ENCODE measurements at places on chromosomes 6 and 20. TPM values are rescaled to one million over a fixed set of nuclear protein-coding genes. Genes with fewer than 3 reads are reported as not detected.

DNA sequence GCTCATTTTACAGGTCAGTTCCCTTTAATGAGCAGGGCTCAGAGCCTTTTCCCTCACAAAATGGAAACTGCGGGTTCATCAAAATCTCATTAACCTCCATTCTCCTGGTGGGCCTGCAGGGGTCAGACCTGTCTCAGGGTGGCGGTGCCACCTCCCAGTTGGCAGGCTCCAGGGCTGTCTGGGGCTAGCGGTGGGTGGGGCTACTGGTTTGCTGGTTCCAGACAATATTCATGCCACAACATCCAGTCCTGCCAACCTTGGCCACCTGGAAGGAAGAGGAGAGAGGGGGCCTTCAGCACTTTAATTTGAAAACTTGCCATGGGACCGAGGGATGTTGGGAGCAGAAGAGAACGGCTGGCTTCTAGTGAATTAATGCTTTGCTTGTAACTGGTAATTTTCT is 41.9 kb upstream of the CTNNBL1 start:
- DNase-seq = no peak

DNA sequence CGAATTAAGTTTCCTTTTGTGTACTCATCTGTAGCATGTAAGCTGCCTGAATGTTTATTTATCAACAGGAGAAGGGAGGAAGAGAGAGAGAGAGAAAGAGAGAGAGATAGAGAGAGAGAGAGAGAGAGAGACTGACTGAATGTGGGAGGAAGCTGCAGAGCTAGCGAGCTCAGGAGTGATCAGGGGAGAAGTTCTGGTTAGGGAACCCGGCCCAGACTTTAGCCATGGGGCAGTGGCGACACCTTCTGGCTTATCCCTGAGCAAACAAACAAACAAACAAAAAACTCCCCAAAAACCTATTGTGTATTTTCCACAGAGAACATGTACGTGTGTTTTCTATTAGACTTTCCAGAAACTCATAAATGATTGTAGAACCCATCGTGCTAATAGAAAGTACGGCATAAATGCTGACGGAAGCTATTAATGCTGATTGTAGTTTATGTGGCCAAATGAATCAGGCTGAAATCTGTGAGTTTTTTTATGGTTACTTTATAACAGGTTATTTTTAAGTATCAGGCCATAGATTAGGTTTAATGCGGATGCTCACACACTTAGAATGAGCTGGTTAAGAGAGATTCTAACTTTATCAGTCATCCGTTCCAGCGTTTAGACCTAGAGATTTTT is 92.8 kb downstream of the CLIC5 start:
- DNase-seq = peak; percentile 33

DNA sequence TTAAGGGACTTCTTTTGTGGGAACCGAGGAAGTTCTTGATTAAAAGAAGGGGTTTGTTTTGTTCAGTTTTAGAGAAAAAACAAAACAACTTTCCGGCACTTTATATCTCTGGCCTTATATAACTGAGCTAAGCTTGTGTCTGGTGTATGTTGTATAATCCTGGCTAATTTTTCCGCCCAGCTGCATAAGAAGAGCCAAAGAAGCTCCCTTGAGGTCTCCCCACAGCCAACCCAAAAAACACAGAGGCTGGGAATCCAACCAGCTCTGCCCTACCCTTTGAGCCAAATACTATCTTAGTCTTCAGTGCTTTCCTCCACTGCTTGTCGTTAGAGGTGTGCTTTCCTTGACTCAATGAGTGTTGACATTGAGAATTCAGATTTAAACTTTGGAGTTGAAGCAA is 45.5 kb upstream of the RNF146 start:
- DNase-seq = no peak

DNA sequence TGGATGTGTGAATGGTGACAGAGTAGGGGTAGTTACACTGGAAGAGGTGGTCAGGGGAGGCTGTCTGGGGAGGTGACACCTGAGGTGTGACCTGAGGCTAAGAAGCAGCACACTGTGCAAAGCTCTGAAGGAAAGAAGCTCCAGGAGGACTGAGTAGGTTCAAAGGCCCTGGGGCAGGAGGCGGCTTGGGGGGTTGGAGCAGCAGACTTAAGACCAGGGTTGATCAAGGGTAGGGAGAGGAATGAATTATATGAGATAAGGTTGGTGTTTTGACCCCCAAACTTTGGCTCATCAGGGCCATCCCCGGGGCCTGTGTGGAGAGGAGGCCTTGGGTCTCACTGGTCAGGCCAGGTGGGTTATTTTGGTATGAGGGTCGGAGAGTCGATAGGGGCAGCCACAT is 166.1 kb downstream of the GRM4 start:
- no peak for DNase-seq

Gene KCNK16
- total RNA-seq = not detected

GRCh38 chr6:4611429-4612129 is 164.6 kb upstream of the CDYL start:
- no peak for DNase-seq

- peak; percentile 63 for DNase-seq
These were observed 9.9 kb downstream of the LAMA5 start for GRCh38 chr20:62357187-62357667.

DNA sequence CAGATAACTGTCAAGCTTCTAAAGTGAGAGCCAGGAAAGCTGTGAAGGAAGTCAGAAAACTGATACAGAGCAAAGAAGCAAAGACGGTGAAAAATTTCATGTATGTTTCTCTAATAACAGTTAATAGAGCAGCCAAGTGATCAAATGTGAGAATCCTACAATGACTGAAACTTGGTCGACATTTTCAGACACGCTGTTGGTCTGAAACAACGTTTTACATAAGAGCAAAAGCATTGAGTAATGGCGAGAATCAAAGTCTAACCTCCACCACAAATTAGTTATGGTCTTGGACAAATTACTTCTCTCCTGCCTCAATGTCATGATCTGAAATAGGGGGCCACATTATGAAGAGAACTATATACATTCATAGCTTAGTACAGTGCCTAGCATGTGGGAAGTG is 3.3 kb downstream of the MKKS start:
- DNase-seq = no peak

Gene TNNC2
- not detected for total RNA-seq

DNA sequence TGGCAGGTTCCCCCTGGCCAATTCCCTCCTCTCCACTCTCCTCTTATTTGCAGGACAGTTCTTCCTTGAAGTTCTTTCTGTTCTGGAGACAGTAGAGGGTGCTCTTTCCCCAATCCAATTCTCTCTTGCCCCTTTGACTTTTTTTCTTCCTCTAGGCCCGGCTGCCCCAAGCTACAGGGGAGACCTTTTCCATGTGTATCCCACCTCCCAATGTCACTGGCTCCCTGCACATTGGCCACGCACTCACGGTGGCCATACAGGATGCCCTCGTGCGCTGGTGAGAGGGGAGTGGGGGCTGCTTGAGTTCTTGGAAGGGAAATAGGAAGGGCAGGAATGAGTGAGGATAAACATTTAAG is 1.5 kb downstream of the VARS2 start:
- peak; percentile 72 for DNase-seq

DNA sequence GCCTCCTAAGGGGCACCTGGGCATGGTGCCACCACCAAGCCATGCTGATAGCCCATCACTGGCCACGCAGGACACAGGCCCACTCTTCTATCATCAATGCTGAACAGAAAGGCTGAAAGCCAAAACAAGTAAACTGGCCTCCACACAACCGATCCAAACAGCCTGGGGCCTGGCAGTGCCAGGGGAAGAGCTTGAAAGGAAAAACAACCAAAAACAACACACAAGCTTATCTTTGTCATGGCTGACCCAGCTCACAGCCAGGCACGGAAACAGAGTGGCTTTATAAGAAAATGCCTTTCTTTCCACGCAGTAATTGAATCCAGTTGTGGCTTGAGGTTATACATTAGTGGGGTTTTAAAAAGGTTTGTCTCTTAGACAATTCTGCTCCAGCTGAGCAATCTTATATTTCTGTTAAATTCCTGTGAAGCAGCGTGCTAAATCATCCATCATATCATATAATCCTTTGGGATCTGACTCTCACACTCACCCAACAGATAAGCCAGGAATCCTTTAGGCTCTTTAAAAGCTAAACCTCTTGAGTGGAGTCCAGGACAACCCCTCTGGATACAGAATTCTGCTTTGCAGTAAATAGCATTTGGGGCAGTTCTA is 65.4 kb upstream of the SLC22A16 start:
- DNase-seq = no peak

Gene AIF1
- not detected for total RNA-seq

GRCh38 chr6:25280344-25281074 is 1.3 kb downstream of the CARMIL1 start:
- peak; percentile 70 for DNase-seq

Gene BPIFA1
- total RNA-seq = not detected

All from Caki2 (cell line).